ENCODE measurements at places on chromosomes 2 and 18.

GRCh38 chr2:127121353-127121752 is 14.4 kb upstream of the BIN1 start:
- no peaks in the 10 kb centered on the region for H3K4me1 ChIP-seq
- DNase-seq = no peak
- H3K27ac ChIP-seq = no peak overlapping the region
- H3K27me3 ChIP-seq = no peaks in the 10 kb centered on the region
- H3K4me3 ChIP-seq = no peak overlapping the region

DNA sequence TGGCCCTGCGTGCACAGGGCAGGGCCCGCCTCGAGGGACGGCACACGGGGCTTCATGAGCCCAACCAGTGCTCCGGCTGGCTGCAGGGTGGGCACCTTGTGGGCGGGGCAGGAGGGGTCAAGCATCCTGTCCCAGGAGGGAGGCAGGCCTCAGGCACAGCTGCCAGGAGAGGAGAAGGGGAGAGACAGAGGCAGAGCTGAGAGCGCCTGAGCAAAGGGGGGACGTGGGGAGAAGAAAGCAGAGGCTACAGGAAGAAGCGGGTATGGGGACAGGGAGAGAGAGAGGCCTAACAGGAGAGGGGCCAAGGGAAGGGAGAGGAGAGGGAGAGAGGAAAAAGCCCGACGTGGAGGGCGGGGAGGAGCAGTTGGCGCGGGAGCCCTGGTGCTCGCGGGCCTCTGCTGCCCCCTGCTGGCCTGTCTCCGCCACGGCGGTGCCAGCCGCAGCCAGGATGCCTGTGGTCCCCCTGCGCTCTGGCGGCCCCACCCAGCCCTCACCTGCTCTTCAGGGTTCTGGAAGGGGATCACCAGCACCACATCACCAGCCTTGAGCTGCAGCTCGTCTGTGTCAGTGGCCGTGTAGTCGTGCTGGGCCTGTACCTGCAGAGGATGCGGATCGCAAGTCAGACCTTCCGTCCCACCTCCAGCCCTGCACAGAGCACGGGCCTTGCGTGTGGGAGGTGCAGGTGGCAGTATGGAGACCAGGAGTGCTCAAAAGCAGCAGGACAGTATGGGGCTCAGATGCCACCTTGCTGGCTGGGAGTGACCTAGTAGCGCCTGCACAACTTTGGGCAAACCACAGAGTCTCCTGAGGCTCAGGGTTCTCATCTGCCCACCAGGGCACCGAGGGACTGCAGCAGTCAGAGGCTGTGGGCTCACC is 56.8 kb downstream of the BIN1 start:
- H3K27ac ChIP-seq = no peak overlapping the region
- DNase-seq = peak; percentile 27
- H3K4me1 ChIP-seq = no peaks in the 10 kb centered on the region

- no peak for DNase-seq
- H3K36me3 ChIP-seq = no peaks in the 10 kb centered on the region
- H3K4me3 ChIP-seq = no peak overlapping the region
- H3K27me3 ChIP-seq = no peaks in the 10 kb centered on the region
- H3K4me1 ChIP-seq = no peaks in the 10 kb centered on the region
Observed at GRCh38 chr2:58206785-58207184, 34.3 kb downstream of the FANCL start.

DNA sequence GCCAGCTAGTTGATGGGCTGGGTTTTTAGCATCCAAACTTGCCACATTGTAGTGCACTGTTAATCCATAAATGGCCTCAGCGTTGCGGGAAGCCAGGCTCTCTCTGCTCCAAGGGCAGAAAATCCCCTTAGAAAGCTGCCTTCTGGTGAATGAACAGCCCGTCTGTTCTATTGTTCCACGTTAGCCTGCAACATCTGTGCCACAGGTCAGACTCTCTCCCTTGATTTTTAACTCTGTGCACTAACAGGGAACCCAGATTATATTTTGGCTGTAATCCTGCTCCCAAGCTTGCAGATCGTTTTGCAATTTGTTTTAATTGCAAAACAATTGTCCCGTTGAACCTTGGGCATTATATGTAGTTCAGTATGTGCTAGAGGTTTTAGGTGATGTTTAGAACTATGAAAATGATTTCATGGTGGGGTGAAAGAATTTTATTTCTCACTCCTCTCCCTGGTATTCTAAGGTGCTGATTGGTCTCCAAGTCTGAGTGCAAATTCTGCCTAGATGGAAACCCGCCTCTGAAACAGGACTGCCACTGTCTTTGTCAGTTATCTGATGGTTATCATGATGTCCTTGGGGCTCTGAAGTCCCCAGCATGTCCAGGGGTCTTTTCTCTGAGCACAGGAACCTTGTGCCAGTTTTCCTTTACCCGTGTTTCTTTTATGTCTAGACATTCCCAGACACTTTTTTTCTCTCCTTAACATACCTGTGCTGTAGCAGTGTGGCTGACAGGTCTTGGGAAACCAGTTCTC is 106.6 kb downstream of the MAP4K4 start:
- DNase-seq = no peak
- H3K36me3 ChIP-seq = peaks cover 9% of the 10 kb centered on the region
- peaks cover 3% of the 10 kb centered on the region for H3K4me1 ChIP-seq
- H3K27me3 ChIP-seq = no peaks in the 10 kb centered on the region
- no peak overlapping the region for H3K4me3 ChIP-seq

GRCh38 chr2:130762031-130762909 is 6.9 kb downstream of the AMER3 start:
- no peak overlapping the region for H3K27ac ChIP-seq
- peaks cover 3% of the 10 kb centered on the region for H3K27me3 ChIP-seq
- no peaks in the 10 kb centered on the region for H3K4me1 ChIP-seq
- no peaks in the 10 kb centered on the region for H3K36me3 ChIP-seq
